ENCODE measurements at places on chromosomes 11 and 22.
A peak's percentile ranks its signal among the peaks of the same experiment; 100 is the strongest.

GRCh38 chr22:36901411-36902142 is 11.9 kb upstream of the CSF2RB start:
- DNase-seq, result no peak

DNA sequence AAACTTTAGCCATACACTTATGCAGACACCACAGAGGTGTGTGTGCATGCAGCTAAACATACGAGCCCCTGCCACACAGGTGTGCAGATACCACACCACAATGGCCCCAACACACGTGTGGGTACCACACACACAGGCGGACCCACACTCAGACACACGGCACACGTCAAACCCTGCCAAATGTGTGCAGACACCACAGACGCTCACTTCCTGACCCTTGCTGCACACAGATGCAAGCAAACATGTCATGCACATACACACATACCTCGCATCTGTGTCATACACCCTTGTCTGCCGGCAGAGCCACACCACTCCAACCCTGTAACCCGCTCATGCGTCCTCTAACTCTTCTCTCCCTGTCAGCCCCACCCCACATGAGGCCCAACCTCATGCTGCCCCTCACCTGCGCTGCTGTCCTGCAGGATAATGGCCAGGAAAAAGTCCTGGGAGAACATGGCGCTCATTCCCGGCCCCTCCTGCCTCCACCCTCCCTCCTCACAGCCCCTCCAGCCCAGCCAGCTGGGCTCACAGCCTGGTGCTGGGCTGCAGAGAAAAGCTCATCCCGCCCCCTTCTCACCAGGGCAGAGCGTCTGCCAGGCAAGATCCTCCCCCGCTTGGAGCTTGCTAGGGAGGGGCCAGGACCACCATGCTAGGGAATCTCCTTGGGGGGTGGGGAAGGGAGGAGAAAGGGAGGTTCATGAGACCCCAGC is 14.2 kb downstream of the SMPD1 start:
- DNase-seq, result no peak

DNA sequence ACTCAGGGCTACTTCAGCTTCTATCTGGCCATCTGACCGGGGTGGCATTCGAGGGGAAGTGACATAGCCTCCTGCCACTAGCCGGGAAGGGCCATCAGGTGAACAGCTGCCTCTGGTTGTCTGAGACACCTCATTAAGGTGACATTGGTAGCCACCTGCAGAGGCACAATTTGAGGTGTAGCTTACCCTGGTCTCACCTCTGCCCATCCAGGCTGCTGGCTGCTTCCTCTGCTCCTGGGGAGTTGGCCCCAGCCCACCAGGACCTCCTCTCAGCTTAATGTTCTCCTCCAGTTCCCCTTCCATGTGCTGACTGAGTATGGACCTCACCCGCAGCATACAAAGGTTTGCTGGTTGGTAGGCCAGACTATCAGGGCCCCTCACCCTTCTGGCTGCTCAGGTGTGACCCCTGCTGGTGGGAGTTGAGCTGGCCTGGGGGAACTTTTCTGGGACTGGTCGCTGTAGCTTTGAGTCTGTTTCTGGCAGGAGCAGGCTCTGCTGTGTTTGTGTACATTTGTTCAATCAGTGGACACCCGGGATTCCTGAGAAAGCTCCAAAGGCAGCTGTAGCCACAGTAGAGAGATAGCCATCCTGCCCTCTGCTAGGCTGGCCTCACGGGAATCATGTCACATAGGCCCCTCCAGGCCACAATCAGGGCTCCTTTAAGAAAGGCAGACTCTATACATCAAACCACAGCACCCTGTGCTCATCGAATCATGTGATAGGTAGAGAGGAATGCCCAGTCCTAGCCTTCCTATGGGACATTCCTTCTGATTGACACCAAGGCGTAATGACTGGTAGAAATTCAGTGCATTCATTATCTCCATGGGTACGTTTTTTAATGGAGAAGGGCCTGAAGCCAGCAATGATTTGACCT is 295.1 kb upstream of the PLET1 start:
- peak; percentile 17 for DNase-seq

GRCh38 chr11:104731890-104732289 is 166.4 kb downstream of the CASP12 start:
- DNase-seq, result no peak

DNA sequence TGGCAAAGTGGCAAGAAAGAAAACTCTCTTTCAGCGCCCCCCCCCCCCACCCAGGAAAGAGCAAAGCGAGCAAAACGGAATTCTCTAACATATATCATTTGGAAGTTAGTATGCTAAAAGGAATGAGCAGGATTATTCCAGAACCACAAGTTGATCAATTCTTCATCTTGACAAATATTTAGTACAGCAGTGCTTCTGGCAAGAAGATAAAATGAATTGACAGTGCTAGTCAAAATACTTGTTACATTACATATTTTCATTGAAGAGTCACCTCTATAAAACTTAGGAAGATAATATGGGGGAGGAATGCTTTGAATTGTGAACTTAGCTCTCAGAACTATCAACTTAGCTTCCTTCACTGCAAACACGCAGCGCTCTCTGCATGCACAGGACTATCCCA is 377.4 kb downstream of the DYNC2H1 start:
- no peak for DNase-seq

DNA sequence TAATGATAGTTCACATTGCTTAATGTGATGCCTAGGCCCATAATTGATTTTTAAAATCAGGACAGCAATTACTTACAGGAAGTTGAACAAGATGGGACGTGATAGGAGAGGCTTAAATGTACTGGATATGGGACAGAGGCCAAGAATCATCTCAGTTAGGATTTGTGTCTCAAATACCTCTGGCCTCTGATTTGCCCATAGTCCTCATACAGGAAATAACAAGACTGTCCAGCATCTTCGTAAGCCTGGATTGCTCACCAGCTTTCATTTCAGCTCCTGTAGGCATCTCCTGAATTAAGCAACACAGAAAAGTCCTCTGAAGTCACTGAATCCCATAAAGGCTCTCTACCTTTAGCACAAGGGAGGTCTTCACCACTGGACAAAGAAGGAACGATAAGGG is at the start of gene MRGPRX3:
Gene MRGPRX3 (plus strand): TSS at position 231 of the 400 bp plus-strand sequence. CDS start 4,632 bp downstream, outside the sequence.
- DNase-seq, result no peak

- no peak for DNase-seq
Measured at GRCh38 chr22:27405672-27406388, 395.7 kb downstream of the MN1 start.

DNA sequence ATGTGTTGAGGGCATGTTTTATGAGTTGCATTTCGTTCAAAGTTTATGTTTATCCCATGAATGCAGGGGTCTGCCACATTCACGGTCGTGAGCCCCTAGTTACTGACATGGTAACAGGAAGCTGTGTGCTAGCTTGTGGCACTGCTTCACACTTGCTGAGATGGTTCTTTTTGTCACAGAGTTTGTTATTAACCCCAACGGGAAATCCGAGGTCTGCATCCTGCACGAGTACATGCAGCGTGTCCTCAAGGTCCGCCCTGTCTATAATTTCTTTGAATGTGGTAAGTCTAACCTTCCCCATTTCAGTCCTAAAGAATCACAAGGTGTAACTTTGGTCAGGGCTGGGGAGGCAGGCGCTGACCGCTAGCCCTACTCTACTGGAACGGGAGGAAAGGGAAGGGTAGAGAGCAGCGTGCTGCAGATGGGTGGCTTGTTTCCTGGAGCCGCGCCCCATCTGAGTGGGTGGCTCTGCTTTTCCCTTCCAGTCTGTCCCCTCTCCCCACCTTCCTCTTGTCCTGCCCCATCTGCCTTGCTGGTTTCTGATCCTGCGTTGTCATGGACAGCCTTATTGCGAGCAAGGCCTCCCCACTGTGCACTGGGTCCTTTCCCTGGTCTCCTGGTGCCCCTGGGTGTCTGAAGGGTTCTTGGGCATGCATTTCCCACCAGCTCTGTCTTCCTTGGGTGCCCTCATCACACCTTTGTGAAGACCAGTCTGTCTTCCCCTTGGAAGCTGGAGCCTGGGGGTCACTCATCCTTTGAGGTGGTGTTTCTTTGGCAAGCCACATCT is 11.8 kb downstream of the DGCR8 start:
- no peak for DNase-seq

GRCh38 chr11:15158351-15159015 is 43.8 kb downstream of the INSC start:
- no peak for DNase-seq

DNA sequence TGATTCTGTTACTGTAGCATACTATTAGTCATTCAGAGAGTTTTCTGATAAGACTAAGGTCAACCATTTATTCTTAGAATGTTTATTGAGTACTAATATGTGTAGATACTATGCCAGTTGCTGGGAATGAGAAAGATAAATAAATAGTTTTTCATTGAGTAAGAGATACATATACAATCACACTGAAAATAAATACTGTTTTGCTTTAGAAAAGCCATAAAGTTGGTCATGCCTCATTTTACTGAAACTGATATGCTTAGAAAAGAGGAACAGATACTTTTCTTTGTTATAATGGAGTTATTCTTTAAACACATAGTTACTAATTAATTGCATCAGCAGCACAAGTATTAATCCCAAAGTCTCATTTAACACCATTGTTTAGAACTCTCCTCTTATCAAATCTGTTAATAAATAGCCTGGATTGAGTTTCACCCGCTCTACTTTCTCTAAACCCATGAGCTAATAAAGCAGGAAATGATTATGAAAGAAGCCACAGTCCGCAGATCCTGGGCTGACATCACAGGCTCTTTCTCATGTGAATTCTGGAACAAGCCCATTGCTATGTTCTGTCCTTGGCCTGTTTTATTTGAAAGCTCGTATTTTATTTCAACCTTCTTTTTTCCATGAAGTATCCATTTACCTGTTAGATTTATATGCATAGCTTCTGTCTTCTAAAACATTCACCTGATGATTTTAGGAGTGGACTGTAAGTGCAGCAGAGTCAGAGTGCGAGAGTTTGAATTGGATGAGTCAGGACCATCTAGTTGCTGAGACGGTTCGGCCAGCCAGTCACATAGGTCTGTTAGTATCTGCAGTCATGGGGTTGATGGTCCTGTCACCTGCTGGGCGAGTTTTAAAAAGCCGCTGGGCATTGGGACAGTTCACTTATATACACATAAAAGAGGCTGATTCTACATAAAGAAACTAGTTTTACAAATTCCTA is 35.5 kb downstream of the PIWIL4 start:
- DNase-seq, result no peak

DNA sequence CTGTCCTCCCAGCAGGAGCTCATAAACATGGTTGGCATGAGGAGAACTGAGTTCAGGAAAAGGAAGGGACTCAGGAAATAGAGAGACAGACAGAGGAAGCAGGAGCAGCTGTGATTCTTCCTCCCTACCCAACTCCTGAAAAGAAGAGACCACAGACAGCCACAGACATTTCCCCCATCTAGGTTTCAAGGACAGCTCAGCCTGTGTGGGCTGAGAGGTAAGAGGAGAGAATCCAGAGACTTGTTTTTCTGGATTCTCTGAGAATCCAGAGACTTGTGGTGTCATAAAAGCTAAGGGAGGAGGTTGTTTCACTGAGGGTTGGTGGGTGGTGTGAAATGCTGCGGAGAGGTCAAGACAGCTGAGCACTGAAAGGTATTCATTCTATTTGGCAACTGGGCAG is 19.0 kb upstream of the STK33 start:
- DNase-seq, result no peak

- no peak for DNase-seq
Measured at GRCh38 chr22:28911304-28911690, 27.9 kb downstream of the ZNRF3 start.

DNA sequence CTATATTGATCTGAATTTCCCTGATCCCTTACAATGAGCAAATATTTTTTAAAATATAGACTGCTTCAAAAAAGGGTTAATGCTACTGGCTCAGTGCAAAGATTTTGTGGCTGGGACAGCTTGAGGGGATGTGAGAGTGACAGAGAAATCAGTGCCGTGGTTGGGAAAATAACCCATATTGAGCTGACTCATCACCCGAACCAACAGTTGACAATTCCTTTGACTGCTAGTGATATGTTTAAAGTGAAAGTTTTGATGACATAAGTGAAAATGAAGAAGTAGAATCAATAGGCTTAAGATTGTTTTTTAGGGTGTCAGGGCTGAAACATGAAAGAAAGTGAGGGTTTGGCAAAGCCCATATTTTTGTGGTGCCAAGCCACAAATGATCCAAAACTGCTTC is 257.1 kb upstream of the TENM4 start:
- no peak for DNase-seq

DNA sequence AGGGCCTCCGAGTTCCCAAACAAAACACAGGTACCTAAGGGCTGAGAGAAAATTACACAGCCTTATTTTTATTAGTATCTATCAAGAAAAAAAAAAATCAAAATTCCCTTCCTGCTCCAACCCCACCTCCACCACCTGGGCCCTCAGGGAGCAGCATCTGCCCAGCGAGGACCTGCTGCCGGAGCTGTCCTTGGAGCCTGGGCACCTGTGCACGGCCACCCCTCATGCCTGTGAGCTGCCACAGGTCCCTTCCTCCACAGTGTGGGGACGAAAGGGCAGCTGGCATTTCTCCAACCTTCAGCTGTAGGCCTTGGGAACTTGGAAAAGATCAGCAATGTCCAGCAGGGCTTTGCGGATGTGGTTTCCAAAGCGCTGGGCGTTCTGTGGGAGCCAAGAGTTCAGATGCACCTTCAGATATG is 6.3 kb upstream of the SYCE3 start:
- no peak for DNase-seq

DNA sequence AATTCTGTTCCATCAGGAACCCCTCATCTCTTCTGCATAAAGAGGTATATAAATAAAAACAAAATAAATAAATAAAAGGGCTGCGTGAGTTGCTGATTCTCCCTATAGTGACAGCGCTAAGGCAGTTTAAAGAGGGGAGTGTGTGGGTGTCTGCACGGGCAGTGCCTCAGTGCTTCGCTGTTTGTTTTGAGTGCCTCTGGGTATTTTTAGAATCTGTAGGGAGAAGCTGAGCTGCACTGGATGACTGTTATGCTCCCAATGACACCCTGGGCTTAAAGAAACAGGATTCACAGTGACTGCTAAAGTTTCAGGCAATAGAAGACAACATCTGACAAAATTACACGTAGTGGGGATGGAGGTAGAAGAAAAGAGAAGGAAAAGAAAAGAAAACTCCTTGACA is 38.8 kb downstream of the SLC1A2 start:
- no peak for DNase-seq

DNA sequence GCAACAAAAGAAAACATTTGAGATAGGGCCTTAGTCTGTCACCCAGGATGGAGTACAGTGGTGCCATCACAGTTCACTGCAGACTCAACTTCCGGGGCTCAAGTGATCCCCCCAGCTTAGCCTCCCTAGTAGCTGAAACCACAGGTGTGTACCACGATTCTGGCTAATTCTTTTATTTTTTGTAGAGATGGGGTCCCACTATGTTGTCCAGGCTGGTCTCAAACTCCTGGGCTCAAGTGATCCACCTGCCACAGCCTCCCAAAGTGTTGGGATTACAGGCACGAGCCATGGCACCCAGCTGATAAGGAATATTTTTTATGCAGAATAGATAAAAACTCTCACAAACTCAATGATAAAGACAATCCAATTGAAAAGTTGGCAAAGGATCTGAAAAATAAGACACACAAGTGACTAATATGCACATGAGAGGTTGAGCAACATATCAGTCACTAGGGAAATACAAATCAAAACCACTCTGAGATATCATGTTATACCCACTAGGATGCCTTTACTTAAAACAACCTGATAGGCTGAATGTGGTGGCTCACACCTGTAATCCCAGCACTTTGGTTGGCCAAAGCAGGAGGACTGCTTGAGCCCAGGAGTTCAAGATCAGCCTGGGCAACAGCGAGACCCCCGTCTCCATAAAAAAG is 33.9 kb upstream of the CLTCL1 start:
- DNase-seq, result no peak
